GM12865 (cell line): ENCODE measurements at places on chromosomes 6 and 20.

- no peak for DNase-seq
Observed at GRCh38 chr6:56734335-56734734, 91.6 kb upstream of the DST start.

DNA sequence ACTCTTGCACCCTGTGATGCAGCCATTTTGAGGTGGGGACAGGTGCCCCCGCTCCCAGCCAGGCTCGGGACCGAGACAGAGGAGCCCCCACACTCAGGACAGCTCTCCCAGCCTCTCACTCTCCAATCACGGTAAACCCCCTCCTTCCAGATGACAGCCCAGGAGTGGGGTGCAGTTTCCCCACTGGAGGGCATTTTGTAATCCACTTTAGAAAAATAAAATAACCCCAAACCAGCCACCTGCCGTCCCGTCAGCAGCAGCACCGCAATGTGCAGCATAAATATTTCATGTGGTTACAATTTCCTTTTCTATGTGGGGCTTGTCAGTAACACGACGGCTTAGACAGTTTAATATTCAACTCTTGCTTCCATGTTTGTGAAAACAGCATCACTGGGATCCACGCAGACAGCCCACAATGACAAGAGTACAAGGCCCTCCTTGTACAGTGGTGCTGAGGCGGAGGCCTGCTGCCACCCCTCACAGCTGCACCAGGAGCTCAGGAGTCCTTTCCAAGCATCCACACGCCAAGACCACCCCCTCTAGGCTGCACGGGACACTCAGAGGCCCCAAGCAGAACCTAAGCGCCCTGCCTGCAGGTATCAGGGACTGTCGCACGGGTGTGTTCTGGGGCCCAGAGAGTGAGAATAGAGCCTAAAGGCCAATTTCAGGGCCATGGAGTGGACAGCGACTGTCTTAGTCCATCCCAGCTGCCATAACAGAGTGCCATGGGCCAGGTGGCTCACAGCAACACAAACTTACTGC, 116.7 kb downstream of the JPH2 start:
- DNase-seq: no peak

- no peak for DNase-seq
Observed at GRCh38 chr6:169240591-169241390, 12.9 kb downstream of the THBS2 start.

GRCh38 chr20:5100684-5101347, 18.9 kb downstream of the PCNA start:
- DNase-seq: peak; percentile 68

GRCh38 chr6:158552796-158553138, 7.1 kb upstream of the TMEM181 start:
- DNase-seq: peak; percentile 41

DNA sequence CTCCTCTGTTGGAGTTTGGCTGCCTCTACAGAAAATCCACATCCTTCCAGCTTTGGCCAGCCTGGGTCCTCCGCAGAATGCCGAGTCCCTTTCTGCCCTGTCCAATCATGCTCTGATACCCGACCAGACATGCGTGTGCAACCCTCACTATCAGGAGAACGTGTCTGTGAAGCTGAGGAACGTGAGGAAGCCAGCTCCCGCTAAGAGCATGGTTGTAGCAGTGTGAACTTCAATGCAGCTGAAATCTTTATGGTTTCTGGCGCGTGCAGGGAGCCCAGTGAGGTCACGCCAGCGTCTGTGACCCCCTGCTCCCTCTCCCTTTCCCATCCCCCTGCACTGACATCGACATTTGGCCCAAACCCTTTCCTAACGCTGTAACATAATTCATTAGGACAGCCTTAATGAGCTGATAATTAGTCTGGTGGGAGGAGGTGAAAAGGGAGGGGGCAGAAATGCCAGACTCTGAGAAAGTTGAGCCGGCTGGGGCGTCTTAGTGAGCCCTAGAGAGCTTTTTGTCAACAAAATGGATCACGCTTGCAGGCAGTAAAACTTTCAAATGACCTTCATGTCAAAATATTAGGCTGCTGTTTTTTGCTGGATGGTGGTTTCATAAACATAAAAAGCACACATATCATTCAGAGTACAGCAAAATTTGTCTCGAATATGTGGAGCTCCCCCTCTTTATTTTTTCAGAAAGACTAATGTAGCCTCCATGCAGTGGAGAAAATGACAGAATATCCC, 423.3 kb downstream of the QKI start:
- no peak for DNase-seq

- no peak for DNase-seq
Observed at GRCh38 chr20:33316958-33317357, 33.9 kb downstream of the BPIFB1 start.

DNA sequence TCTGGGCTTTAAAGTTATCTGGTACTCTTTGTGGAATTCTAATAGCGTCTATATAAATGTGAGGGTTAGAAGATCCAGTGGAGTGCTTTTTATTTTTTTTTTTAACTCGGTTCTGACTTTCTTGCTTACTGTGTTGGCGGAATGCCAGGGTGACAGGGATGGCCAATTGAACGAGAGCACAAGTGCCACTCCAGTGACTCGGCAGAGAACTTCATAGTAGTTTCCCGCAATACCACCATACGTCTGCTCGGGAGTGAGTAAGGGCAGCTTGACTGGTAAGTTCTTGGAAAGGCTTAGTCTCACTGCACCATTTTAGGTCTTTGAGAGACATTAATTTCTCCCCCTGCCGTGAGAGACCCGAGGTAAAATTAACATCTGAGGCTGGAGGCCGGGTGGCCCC, 49.4 kb upstream of the TULP1 start:
- DNase-seq: no peak

DNA sequence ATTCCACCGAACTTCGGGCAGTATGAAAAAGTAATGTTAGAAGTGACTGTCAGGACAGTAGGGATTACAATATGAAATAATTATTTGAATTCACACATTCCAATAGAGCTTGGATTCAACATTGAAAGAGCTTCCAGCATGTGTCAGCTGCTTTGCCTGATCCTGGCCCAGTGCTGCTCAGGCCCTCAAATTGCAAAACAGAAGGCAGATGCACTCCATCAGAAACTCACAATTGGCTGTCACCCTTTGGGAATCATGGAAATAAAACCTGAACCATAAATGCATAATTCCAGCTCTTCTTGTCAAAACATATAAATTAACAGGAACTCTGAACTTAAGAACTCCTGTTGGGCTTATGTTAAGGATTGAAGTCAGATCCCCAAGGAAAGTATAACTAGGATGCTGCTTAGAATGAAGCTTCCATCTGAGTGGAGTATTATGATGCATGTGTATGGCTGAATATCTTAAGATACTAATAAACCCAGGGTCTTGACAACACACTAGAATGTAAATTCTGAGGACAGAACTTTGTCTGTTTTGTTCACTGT, 1.8 kb upstream of the NDUFAF4 start:
- no peak for DNase-seq

DNA sequence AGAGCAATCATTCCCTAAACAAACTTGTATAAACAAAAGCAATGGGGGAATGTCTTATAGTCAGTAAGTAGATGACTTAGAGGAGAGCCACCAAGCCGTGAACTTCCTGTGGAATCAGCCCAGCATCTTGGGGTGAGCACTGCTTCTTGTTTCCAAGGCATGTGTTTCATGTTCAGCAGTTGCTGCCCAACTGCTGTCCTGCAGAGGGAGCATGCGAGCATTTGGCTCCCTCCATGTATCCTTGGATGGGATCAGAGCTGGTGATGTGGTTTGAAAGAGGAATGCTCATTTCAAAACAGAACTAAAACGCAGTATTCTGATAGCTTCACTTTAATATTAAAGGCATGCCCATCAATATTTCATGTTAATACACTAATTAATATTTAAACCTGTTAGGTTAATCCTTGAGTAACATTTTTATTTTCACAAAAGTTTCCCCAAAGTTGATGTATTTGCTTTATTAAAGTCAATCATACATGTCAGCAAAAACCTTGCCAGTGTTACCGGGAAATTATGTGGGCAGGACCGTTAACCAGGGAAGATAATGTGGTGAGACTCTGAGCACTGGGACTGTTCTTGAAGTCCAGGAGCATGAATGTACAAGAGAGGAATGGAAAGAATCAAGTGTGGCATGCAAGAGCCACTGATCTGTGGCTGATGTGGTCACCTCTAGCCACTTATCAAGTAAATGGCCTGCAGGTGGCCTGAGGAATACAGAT, 172.1 kb upstream of the GGTLC1 start:
- DNase-seq: peak; percentile 28

DNA sequence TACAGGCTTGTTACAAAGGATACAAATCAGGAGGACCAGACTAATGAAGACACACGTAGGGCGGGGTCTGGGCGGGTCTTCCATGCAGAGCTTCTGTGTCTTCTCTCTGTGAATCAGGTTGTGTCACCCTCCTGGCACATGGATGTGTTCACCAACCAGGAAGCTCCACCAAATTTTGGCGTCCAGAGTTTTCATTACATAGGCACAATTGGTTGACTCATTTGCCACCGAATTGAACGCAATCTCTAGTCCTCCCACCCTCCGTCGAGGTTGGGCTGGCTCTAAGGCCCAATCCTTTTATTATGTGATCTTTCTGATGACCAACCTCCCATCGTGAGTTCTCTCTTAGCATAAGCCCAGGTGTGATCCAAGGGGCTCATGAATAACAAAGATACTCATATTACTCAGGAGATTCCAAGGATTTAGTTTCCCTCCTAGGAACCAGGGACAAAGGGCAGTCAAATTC, 36.3 kb upstream of the DDR1 start:
- DNase-seq: no peak

- no peak for DNase-seq
Observed at GRCh38 chr6:53476964-53477363, 67.9 kb downstream of the GCLC start.

- DNase-seq: no peak
Observed at GRCh38 chr6:36692861-36693702, 4.5 kb upstream of the RAB44 start.

DNA sequence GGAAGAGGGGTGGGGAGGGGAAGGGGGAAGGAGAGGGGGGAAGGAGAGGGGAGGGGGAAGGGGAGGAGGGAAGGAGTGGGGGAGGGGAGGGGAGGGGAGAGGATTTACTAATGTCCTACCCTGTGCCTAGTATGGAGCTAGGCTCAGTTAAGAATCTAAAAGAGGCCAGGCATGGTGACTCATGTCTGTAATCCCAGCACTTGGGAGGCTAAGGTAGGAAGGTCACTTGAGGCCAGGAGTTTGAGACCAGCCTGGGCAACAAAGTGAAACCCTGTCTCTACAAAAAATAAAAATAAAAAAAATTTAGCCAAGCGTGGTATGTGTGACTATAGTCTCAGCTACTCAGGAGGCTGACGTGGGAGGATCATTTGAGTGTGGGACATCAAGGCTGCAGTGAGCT, 13.0 kb downstream of the UBE2J1 start:
- DNase-seq: no peak

GRCh38 chr6:25342802-25343201, 63.6 kb downstream of the CARMIL1 start:
- no peak for DNase-seq

DNA sequence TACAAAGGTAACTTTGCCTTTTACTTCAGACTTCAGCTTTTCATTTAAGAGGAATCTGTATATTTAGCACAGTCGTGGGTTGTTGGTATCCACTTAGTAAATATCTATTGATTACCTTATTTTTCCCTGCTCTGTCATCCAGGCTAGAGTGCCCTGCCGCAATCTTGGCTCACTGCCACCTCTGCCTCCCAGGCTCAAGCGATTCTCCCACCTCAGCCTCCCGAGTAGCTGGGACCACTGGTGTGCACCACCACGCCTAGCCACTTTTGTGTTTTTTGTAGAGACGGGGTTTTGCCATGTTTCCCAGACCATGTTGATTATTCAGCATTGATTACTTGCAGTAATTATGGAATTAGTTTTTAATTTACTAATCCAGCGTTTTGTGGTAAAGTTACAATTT, 41.3 kb downstream of the MACROD2 start:
- DNase-seq: no peak

- no peak for DNase-seq
Observed at GRCh38 chr6:113447088-113447831, 409.9 kb upstream of the MARCKS start.

GRCh38 chr6:3367630-3368029, 89.2 kb downstream of the SLC22A23 start:
- no peak for DNase-seq

DNA sequence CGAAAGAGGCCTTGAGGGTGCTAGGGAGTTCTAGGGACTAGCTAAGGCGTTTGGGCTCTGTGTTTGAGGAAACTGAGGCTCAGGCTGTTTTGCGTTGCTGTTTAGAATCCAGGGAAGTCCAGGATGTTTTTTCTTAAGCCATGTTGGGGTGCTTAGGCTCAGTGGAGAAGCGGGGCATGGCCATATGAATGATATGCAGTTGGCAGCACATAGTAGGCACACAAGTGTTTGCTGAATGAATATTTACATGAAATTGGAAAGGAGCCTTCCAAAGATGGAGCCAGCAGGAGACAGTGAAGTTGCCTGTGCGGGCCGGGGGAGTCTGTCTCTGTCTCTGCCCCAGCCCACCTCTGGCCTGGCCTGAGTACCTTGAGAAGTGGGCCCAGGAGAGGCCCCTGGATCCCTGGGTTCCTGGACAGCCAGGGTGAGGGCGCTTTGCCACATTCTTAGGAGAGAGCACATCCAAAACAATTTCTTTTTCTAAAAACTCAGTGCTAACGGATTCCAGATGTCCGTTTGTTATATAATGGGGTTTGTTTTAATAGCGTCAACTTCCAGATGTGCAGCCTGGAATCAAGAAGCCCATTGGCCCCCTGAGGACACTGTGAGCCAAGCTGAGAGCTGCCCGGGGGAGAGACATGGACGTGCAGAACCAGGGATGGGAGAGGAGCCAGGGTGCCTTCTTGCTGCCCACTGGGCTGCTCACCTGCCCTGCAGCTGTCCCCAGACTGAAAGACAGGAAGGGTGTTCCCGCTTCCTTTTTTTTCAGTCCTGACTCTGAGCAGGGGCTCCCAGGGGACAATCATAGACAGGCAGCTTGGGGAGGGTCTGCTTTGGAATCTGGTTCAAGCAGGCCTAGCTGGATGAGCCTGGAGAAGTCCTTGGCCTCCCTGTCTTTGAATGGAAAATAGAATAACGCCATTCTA, 20.1 kb upstream of the EMILIN3 start:
- DNase-seq: no peak

GRCh38 chr6:56664029-56664428, 21.3 kb upstream of the DST start:
- DNase-seq: no peak

- DNase-seq: no peak
Observed at GRCh38 chr6:99514089-99514488, 1.1 kb downstream of the USP45 start.

DNA sequence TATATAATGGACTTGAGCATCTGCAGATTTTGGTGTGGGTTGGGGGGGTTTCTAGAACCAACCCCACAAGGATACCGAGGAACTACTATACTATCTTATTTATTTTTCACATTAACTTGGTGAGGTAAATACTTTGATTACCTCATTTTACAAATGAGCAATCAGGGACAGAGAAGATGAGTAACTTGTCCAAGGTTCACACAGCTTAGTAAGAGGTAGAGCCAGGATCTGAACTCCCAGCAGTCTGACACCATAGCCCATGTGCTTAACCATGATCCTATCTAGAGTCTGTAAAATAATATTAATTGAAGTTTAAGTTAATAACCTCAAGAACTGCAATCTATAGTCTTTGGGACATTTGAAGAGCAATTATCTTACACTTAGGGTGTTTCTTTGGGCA, 28.6 kb downstream of the DHX35 start:
- DNase-seq: no peak

- DNase-seq: no peak
Observed at GRCh38 chr20:57513199-57513598, 11.7 kb downstream of the CTCFL start.
